ENCODE measurements at places on chromosomes 11 and 22.

DNA sequence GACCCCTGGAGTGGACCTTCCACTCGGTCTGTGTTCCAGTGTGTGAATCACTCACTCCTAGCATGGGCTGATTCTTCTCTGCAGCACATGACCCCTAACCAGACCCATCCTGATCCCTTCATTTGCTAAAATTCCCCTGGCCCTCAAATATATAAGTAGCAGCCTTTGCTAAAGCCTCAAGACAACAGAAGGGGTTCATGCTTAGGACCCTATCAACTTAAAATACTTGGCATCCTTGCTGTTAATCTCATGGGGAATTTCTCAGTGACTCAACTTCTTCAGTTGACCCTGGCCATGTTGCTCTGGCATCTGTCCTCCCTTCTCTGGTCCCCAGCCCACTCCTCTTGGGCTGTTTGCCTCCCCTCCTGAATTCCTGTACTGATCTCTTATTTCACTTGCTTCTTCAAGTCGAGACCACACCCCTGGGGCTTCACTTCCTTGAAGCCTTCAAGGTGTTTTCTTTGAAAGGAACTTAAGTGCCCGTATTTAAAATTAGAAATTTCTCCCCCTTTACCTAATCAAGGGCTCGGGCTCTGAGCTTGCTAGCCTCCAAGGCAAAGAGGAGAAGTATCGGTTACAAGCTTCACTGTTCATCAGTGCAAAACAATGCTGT lies 23.6 kb downstream of the NNMT start:
- DNase-seq, result no peak

DNA sequence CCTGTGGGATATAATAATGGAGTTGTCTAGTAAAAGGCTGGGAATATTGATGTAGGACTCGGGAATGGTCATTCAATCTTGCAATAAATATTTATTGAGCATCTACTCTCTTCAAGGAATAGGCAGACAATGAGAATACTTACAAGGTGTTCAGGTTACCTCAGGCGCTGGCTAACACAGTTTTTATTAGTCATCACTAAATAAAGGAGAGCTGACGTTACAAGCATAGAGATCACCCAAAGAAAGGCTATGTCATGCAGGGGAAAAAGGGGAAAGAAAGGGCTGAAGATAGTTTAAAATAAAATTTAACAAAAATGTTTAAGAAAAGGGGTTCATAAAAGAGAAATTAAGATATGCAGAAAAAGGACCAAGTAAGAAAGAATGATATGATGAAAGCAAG lies 15.8 kb upstream of the CTSC start:
- no peak for DNase-seq

DNA sequence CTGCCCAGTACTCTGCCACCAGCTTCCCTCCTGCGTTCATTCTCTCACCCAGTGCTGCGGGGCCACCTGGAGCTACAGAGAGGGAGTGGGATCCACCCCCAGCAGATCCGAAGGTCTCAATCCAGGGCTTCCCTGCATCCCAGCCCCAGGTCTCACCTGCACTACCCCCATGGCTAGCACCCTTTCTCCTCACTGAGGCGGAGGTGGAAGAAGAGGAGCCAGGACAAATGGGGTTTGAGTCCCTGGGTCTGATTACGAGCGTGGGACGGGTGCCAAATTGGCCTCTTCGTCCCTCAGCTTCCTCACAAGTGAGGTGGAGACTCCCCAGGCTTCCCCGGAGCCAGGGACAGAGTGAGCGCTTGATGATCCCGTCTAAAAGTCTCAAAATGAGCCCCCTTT lies 64.2 kb downstream of the NFAM1 start:
- no peak for DNase-seq

GRCh38 chr11:46969379-46969778 lies 32.8 kb downstream of the CSTPP1 start:
- DNase-seq, result no peak

GRCh38 chr11:112156956-112157766 lies 6.7 kb downstream of the IL18 start:
- no peak for DNase-seq

Data from memory B cell (primary cell).